ENCODE measurements at places on chromosomes 11 and 22. TPM values are rescaled to one million over a fixed set of nuclear protein-coding genes. Genes with fewer than 3 reads are reported as not detected.
A peak's percentile ranks its signal among the peaks of the same experiment; 100 is the strongest.

The NXPE2 gene
- total RNA-seq = 0.21 TPM

The CNGA4 gene
- 0.26 TPM for total RNA-seq

The NOX4 gene
- total RNA-seq = 1.6 TPM

The KCNK7 gene
- total RNA-seq = 0.83 TPM

The FAT3 gene
- total RNA-seq = 16.1 TPM

GRCh38 chr11:86869966-86870570 is 69.7 kb downstream of the PRSS23 start:
- peak; percentile 59 for DNase-seq

DNA sequence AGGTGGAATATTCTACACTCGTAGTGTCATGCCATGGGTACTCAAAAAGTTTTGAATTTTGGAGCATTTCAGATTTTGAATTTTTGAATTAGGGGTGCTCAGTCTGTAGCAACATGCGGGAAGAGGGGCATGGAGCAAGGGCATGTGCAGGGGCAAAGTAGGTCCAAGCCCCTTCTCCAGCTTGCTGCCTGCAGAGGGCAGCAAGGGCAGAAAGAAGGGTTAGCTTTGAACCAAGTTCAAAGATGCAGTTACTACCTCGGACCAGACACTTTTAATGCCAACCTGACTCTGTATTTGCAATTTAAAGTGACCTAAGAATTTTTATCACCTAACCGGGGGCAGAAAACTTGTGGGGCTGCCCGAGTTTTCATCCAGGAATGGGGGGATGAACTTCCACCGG is 68.2 kb downstream of the CD82 start:
- DNase-seq = no peak

GRCh38 chr11:11856638-11857037 is 14.9 kb downstream of the USP47 start:
- DNase-seq = no peak

DNA sequence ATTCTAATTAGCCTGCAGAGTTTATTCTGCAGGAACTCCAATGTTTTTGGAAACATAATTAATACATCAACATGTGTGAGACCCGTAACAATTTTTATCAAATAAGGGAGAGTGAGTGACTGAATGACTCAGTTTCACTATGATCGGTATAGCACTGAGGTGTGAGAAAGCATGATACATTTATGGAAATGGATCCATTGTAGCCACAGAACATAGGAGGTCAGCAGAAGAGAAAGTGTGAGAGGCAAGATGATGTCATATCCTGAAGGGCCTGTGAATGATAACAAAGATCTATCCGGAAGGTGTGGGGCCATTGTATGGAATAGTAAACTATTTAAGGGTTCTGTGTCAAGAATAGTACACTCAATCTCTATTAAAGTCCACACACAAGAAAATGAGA is 1406.1 kb upstream of the TENM4 start:
- DNase-seq = no peak

GRCh38 chr22:30245985-30246813 is at the start of gene LIF:
LIF (minus strand) TSS chr22:30246759; CDS start chr22:30246695, 64 bp downstream.
- no peak for DNase-seq

All from ureter (tissue), 1 donor.